ENCODE measurements at places on chromosomes 2 and 18. TPM values are rescaled to one million over a fixed set of nuclear protein-coding genes. Genes with fewer than 3 reads are reported as not detected.
A peak's percentile ranks its signal among the peaks of the same experiment; 100 is the strongest.

FAM237A gene
- not detected for total RNA-seq

DNA sequence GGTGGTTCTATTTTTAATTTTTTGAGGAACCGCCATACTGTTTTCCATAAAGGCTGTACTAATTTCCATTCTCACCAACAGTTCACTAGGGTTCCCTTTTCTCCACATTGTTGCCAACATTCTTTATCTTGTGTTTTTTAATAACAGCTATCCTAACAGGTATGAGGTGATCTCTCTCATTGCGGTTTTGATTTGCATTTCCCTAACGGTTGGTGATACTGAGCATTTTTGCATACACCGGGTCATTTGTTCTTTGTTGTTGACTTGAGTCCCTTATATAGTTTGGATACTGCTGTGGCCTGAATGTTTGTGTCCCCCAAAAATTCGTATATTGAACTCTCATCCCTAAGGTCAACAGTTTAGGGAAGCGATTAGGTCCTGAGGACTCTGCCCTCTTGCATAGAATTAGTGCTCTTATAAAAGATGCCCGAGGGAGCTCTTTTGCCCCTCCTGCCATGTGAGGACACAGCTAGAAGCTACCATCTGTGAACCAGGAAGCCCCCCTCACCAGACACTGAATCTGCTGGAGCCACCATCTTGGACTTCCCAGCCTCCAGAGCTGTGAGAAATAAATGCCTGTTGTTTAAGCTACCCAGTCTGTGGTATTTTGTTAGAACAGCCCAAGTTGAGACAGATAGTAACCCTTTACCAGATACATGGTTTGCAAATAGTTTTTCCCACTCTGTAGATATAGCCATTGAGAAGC is 4.7 kb downstream of the IMP4 start:
- DNase-seq: no peak

DNA sequence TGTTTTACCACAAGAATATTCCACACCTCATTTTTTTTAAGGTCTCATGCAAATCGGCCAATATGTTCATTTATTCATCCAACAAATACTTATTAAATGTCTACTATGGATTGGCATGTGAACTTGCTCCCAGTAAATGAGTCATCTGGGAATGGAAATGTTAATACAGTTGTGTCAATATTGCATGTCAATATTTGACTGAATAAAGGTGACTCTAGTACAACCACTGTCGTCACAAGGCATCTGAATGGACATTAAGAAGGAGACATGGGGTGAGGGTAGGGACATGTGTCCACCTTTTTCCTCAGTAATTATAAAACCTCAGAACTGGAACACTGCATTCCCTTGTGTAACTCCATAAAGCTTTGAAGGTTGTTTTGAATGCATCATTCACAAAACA is 365.4 kb downstream of the ADCYAP1 start:
- no peak for DNase-seq

GRCh38 chr2:237731663-237732062 is 66.9 kb upstream of the RBM44 start:
- DNase-seq: no peak

DNA sequence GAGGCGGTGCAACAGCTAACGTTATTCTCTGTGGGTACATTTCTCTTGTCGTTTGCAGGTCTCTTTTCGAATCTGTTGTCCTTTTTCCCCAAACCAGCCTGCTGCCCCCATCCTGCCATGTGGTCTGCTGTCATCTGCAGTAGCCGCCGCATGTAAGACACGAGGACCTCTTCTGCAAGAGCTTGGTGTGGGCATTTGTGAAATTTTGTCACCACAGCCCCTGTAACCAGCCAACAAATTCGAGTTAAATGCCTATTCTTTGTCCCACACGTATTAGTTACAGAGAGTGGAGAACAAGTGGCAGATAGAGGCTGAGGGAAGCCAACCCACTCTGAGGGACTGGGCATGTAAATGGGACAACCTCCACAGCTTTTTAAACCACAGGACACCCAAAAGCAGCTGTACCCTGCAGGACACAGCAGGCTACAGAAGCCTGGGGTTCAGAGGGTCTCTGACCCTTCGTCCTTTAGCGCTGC is 35.0 kb downstream of the ITGA6 start:
- peak; percentile 76 for DNase-seq

- no peak for DNase-seq
Observed at GRCh38 chr2:130823171-130823885, 13.4 kb upstream of the ARHGEF4 start.

GRCh38 chr18:10015941-10016819 is 102.4 kb downstream of the VAPA start:
- DNase-seq: no peak

- DNase-seq: no peak
Observed at GRCh38 chr2:142165790-142166189, 35.0 kb upstream of the LRP1B start.

REEP1 gene
- 0.19 TPM for total RNA-seq

CHRNG gene
- total RNA-seq: not detected

DOK6 gene
- total RNA-seq: not detected

DNA sequence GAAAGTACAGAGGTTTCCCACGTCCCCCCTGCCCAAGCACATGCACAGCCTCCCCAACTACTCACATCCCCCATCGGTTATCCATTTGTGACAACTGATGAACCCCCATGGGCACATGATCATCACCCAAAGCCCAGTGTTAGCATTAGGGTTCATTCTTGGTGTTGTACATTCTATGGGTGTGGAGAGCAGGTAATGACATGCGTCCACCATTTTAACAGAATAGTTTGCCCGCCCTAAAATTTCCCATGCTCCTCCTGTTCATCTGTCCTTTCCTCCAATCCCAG is 74.3 kb downstream of the LONRF2 start:
- no peak for DNase-seq

GRCh38 chr2:105873721-105874120 is 129.0 kb downstream of the NCK2 start:
- DNase-seq: peak; percentile 78

GRCh38 chr2:144330951-144331673 is 188.8 kb downstream of the ZEB2 start:
- DNase-seq: peak; percentile 76

MC2R gene
- total RNA-seq: not detected

TBR1 gene
- not detected for total RNA-seq

DNA sequence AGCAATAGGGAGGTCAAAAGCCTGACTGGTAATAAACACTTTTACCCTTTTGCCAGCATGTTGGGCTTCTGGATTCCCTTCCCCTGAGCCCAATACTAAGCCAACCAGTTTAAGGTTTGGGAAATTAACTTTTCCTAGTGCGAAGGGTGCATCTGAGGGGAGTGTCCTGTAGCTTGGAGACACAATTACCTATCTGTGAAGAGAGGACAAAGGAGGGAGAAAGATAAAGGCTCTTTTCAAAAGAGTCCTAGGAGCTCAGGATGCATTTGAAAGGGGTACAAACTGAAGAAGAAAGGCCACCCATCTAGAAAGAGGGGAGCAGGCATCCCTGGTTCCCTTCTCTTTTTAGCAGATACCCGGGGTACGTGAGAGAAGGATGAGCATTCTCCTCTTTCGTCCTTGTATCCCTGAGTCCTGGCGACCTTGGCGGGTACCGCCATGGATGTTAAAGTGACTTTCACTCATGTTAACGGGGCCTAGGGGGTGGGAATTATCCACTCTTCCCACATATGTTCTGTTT is 25.1 kb downstream of the C18orf54 start:
- DNase-seq: no peak

IL1F10 gene
- not detected for total RNA-seq

DNA sequence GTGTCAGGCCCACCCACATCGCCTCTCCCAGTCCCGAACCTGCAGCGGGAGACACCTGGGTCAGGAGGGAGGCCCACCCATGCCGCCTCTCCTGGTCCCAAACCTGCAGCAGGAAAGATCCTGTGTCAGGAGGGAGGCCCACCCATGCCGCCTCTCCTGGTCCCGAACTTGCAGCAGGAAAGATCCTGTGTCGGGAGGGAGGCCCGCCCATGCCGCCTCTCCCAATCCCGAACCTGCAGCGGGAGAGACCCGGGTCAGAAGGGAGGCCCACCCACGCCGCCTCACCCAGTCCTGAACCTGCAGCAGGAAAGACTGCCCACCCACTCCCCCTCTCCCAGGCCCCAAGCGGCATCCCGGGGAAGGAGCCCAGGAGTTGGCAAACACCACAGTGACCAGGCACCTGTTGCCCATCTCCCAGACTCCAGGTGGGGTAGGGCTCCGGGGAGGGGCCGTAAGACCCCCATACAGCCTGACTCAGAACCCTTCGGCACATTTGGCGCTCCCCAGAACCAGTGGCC is 7.8 kb downstream of the SLC66A2 start:
- no peak for DNase-seq

NPPC gene
- total RNA-seq: 0.76 TPM

ACMSD gene
- not detected for total RNA-seq

- no peak for DNase-seq
Observed at GRCh38 chr2:18926631-18927524, 337.5 kb upstream of the NT5C1B start.

DNA sequence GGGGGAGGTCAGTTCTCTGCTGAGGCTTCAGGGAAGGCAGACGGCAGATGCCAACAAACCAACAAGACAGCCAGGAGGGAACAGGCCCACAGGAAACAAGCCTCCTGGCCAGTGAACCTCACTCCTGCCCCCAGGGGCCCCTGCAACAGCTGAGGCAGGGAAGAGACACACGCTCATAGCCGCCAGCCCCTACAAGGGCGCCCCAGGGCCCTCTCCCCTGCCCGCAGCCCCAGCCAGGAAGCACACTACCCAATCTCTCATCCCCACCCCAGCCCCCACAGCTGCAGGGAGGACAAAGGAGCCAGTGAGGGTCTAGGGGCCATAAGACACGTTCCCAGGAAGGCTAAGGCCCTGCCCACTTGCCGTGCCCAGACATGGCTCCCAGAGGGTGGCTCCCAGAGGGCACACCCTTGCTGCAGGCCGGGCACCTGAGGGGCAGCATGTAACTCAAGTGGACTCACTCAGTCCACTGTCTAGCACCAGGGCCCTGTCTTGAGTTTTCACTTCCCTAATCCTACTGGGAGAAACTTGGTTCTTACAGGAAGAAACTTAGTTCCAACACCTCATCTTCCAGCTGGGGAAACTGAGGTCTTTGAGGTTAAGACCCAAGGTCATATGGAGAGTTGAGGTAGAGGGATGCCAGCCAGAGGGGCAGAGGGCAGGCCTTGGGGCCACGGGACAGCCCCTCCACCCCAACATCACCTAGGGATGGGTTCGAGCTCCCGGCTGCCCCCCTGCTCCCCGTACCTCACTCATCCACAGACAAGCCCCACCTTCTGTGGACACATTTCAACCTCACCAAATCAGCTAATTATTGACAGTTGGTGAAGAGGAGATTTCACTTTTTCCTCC is 37.3 kb downstream of the EMX1 start:
- no peak for DNase-seq
